A375 (cell line): ENCODE measurements at places on chromosomes 4 and X. TPM values are rescaled to one million over a fixed set of nuclear protein-coding genes. Genes with fewer than 3 reads are reported as not detected.

Gene ARHGAP36
- total RNA-seq, result not detected in 2 replicates

Gene FOXP3
- not detected in 2 replicates for total RNA-seq

Gene NCAPG
- total RNA-seq, result 65.5 and 98.5 TPM in 2 replicates

Gene CXCL6
- not detected in 2 replicates for total RNA-seq

Gene SPIN2A
- total RNA-seq, result 0.57 and 1.3 TPM in 2 replicates

Gene PABPC4L
- 0.90 and 1.1 TPM in 2 replicates for total RNA-seq

Gene AKAP4
- not detected in 2 replicates for total RNA-seq

Gene MTMR8
- total RNA-seq, result 0.26 and 0.82 TPM in 2 replicates

Gene FRG2
- total RNA-seq, result not detected in 2 replicates

Gene UNC5C
- 0.58 and 0.91 TPM in 2 replicates for total RNA-seq

Gene PARM1
- total RNA-seq, result 0.19 and 0.32 TPM in 2 replicates

Gene GNPDA2
- 21.1 and 21.6 TPM in 2 replicates for total RNA-seq

Gene BANK1
- total RNA-seq, result 0.08 and 0.11 TPM in 2 replicates

Gene MSL3
- total RNA-seq, result 18.3 and 25.0 TPM in 2 replicates

Gene YY2
- total RNA-seq, result 2.3 and 2.5 TPM in 2 replicates

Gene CLTRN
- total RNA-seq, result 0.56 and 0.79 TPM in 2 replicates

Gene CYSLTR1
- total RNA-seq, result 0.16 TPM in 1 of 2 replicates, not detected in the other

Gene MAGEA1
- total RNA-seq, result 7.0 and 7.1 TPM in 2 replicates

Gene SLC35A2
- total RNA-seq, result 31.2 and 31.6 TPM in 2 replicates

Gene CNKSR2
- total RNA-seq, result 17.6 and 21.5 TPM in 2 replicates

Gene CXCL10
- not detected in 2 replicates for total RNA-seq

Gene C4orf51
- total RNA-seq, result not detected in 2 replicates

Gene NBDY
- total RNA-seq, result 5.0 and 7.2 TPM in 2 replicates

Gene CDX4
- not detected in 2 replicates for total RNA-seq

Gene TASL
- not detected in 2 replicates for total RNA-seq

Gene SSX4
- total RNA-seq, result 0.53 and 1.0 TPM in 2 replicates

Gene HSFX3
- total RNA-seq, result not detected in 2 replicates

Gene SPACA5
- total RNA-seq, result not detected in 2 replicates

Gene XAGE5
- total RNA-seq, result not detected in 2 replicates

Gene NSG1
- 0.32 and 0.34 TPM in 2 replicates for total RNA-seq

Gene PDS5A
- 45.1 and 49.5 TPM in 2 replicates for total RNA-seq

Gene CCNB3
- 0.50 and 0.75 TPM in 2 replicates for total RNA-seq

Gene PASD1
- 0.05 TPM in 1 of 2 replicates, not detected in the other for total RNA-seq

Gene ETDB
- not detected in 2 replicates for total RNA-seq

Gene RBBP7
- total RNA-seq, result 99.4 and 122 TPM in 2 replicates

Gene IL21
- total RNA-seq, result not detected in 2 replicates

Gene NHS
- total RNA-seq, result 9.5 and 11.5 TPM in 2 replicates

Gene CXorf65
- total RNA-seq, result not detected in 2 replicates

Gene TNMD
- total RNA-seq, result not detected in 2 replicates
